ENCODE measurements at places on chromosomes 2 and 18.
A peak's percentile ranks its signal among the peaks of the same experiment; 100 is the strongest.

- no peak for DNase-seq
Measured at GRCh38 chr2:159904959-159905305, 106.9 kb upstream of the CD302 start.

GRCh38 chr2:19801367-19802080 lies 100.3 kb downstream of the TTC32 start:
- no peak for DNase-seq

GRCh38 chr18:36519358-36519757 lies 221.8 kb downstream of the FHOD3 start:
- no peak for DNase-seq

DNA sequence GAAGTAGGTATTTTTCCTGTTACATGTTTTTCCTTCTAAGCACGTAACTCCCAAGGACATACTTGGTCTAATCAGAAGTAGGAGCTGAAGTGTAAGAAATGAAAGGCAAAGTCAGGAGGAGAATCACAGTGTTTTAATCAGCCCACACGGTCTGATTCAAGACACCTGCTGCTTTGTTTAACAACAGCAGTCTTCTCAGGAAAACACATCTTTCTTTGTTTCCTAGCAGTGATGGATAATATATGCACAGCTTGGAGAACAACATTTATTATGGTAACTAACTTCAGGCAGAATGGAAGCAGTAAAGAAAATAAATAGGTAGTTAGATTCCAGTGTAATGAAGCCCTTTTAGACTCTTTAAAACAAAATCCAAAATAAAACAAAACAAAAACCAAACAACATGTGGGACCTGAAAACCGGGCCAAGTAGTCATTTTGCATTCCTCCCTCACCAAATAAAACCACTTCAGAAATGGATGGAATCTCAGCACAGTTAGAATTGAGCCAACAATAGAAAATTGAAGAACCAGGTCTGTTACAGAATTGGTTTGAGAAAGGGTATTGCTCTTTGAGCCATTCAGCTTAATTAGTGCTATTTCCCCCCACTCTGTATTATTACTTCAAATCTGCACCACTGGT lies 61.1 kb upstream of the UGP2 start:
- peak; percentile 41 for DNase-seq

- DNase-seq, result no peak
Measured at GRCh38 chr2:69459936-69460335, 22.7 kb upstream of the NFU1 start.

DNA sequence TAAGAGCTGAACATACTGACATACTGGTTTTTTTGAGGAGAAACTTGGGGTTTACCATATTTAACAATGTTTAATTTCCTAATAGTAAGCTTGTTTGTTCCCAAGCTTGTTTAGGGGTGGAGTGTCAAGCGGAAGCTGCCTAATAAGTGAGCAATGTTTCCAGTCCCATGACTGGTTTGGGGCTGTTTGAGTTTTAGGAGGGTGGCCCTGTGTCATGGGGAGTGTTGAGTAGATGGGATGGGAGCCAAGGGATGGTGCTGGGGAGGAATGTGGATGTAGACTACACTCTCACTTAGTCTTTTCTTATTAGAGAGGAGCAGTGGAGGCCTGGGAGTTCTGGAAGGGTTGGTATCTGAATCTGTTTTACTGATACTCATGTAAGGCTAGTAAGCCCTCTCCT lies 128.5 kb downstream of the TANC1 start:
- no peak for DNase-seq

DNA sequence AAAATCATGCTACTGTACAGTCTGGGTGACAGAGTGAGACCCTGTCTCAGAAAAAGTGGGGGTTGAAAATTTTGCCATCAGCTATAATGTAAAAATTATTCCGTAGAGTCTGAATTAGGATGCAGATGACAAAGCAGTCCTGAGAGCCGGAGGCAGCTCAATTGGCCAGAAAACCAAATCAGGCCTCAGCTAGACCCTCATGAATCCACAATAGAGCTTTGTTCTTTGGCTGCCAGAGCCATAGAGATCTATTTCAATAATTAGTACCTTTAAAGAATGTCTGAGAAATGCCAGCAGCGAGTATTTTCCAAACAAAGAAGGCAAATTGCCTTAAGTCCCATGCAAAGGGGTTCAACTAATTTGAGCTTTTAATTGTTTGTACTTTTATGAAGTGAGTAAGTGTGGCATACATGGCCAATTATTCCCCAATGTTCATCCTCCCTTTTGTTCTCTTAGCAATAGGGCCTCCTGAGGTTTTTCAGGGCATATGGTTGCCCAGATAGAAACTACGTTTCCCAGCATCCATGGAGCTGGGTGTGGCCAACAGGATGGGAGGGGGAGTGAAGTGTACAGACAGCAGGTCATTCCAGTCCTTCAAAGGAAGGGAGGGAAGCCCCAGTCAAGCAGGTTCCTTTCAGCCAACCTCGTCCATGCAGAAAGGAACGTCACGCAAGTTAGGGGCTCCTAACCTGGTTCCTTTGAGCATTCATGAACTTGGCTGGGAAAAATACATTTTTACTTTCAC lies 211.3 kb upstream of the APCDD1 start:
- DNase-seq, result peak; percentile 11
